ENCODE measurements at places on chromosomes 2 and 18. TPM values are rescaled to one million over a fixed set of nuclear protein-coding genes. Genes with fewer than 3 reads are reported as not detected.

GRCh38 chr2:118696786-118697465 lies 150.5 kb downstream of the EN1 start:
- no peak for DNase-seq

DNA sequence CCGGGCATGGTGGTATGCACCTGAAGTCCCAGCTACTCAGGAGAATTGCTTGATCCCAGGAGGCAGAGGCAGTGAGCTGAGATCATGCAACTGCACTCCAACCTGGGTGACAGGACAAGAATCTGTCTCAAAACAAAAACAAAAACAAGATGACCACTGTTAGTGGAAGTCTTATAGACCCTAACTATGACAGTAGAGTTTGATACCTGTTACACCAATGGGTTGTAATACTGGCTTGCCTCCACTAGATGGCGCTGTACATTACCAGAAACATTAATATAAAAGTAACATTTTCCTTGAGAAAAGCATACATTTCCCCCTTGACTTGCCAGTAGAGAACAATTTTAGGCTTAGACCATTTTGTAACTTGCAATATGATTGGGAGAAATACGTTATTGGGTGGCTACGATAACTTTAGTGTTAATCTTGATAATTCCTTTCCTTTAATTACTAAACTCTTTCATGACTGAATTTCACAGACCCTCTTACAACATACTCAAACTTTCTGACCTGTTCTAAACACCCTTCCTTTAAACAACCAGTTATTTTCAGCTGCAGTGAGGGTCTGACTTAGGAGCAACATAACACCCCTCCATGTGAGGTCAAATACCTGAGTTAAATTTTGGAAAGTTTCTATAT lies 19.5 kb downstream of the SLC25A52 start:
- peak; percentile 4 for DNase-seq

DPP10 gene
- not detected for total RNA-seq

GRCh38 chr2:181679544-181679979 lies 755 bp downstream of the NEUROD1 start:
- no peak for DNase-seq

GRCh38 chr18:1710114-1710513 lies 805.4 kb downstream of the ADCYAP1 start:
- no peak for DNase-seq

EN1 gene
- total RNA-seq, result not detected
